ENCODE measurements at places on chromosomes 11 and 22.

- no peak for DNase-seq
Measured at GRCh38 chr22:35846804-35847203, 129.1 kb downstream of the APOL5 start.

DNA sequence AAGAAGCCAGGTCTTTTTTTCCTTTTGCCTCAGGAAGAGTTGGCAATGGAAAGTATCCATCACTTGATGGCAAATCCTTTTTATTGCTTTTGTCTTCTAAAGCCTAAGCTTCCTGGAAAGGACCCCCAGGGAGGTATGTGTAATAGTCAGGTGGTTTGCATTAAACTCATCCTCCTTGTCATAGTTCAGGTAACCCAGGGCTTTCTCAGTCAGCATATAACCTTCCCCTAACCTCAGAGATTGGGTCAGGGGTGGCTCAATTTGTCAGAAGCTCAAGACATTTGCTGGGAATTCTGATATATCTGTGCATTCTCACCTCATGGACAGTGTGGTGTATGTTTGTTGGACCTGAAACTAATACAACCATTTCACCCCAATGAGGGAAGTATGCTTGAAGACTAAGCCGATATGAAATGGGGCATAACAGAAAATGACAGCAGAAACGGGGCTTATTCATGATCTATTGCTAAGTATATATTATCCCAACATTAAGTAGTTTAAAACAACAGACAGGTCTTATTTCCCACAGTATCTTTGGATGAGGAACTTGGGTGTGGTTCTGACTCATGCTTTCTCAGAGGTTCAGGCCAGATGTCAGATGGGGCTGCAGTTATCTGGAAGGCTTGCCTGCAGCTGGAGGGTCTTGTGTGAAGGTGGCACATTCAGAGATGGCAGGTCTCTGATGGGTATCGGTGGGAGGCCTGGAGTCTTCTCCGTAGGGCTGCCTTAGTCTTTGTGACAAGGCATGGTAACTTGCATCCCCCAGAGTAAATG is 135.8 kb upstream of the SPON1 start:
- DNase-seq = no peak

- DNase-seq = no peak
Measured at GRCh38 chr22:37842015-37842793, 1.9 kb downstream of the ANKRD54 start.

GRCh38 chr11:107929611-107930200 is 1.5 kb downstream of the RAB39A start:
- DNase-seq = no peak
